Activated T-cell treated with anti-CD3 and anti-CD28 coated beads, Interleukin-2, amount 50 U/mL, for 48 hours (primary cell): ENCODE measurements at places on chromosomes 6 and 20.

- DNase-seq, result no peak
Observed at GRCh38 chr6:496649-497048, 105.1 kb downstream of the IRF4 start.

GRCh38 chr20:23206061-23206460 lies 119.9 kb upstream of the CD93 start:
- no peak for DNase-seq

GRCh38 chr6:114339706-114340105 lies 3.1 kb downstream of the HS3ST5 start:
- no peak for DNase-seq

DNA sequence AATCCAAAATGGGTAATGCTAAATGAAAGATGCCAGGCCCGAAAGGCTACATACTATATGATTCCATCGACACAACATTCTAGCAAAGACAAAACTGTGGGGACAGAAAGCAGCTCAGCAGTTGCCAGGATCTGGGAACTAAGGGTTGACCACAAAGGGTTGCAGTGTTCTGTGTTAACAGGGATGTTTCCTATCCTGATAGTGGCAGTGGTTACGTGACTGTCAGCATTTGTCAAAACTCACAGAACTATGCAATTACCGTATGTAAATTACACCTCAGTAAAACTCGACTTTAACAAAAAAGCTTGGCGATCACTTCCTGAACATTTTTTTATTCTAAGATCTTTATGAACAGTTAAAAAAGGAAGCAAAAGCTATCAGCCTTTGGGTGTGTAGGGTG lies 83.9 kb downstream of the BANF2 start:
- DNase-seq, result no peak

DNA sequence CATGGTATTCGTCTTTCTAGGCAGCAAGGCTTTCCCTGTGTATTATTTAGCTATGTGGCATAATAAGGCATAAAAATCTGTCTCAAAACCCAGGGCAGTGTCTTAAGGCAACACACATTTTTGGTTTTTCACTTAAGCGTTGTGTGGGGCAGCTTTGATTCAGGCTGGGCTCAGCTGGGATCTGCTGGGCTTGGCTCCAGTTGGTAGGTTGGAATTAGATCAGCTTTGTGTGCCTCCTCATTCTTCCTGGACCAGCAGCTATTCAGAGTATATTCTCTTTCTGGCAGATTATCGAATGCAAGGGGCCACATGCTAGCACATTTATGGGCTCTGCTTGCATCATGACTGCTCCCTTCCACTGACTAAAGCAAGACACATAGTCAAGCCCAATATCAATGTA lies 487.9 kb downstream of the RFPL4B start:
- DNase-seq, result no peak

DNA sequence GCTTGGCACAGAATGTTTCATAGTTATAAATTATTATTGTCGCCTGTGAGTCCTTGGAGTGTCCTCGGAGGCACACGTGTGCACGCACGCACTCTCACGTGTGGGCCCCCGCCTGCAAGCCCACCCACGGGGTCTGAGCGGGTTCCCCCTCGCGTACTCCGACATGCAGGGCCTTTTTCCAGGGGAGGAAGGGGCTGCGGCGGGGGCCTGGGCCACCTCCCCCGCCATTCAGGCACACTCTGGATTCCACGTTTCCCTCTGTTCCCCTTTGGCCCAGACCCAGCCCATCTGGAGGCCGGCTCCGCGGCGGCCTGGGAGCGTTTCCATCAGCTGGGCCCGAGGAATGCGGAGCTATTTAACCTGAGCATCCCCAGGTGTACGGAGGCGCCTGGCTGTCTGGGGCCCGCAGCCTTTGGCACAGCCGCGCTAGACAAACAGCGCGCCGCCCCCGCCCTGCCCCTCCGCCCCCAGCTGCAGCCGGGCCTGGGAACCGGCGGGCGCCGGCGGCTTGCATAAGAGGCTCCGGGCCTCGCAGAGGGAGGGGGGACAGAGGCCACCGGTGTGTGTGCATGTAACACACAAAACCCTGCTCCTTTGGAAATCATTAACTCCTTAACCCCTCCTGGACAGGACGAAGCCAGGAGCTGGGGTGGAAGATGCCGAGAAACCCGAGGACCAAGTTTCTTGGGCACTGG lies 3.3 kb downstream of the ID1 start:
- no peak for DNase-seq

GRCh38 chr6:47163536-47163935 lies 121.4 kb upstream of the ADGRF1 start:
- no peak for DNase-seq

DNA sequence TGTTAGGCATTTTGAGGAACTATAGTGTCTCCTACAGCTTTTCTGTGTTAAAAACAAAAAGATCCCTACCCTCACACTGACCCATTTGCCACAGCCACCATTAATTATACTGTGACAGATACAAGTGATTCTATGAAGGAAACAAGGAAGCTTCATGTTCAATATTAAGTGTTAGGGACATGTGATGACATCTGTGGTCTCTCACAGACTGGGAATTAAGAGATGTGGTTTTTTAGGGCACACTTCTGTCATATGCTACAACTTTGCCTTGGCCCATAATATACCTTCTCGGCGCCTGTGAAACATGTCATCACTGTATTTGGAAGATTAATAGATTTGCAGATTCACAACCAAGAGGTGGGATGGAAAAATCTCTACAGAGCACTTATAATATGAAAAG lies 102.9 kb upstream of the TCF21 start:
- DNase-seq, result no peak

DNA sequence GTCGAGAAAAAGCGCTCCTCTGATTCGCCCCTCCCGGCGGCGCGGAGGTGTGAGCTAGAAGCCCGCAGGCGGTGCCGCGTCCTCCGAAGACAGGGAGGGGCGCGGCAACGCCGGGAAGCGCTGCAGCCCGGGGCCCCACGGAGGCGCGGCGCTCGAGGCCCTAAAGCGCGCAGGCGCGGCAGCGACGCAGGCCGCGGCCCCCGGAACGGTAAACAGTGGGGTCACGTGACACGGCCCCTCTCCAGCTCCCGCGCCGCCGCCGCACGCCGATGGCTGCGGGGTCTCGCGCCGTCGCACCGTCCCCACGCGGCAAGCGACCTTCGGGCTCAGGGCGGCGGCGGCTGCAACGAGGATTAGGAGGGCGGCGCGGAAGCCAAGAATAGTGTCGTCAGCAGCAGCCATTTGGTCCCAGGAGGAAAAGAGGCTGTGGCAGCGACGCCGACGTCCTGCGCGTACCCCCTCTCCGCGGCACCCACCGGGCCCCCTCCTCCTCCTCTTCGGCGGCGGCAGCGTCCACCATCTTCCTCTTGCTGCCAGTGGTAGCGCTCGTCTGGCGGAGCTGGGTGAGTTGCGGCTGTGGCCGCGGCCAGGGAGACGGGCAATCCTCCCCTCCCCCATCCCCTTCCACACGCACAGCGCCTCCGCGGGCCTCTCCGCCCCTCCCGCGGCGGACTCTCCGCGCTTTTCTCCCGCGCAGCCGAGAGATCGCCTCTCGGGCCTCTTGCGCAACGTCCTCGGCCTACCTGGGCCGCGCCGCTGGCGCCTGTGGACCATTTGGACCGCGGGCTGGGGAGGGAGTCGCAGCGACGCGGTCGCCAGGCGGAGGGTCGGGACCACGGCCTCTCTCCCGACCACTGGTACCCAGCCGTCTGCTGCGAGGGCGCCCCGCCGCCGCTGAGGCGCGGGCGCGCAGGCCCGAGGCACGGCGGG lies at the start of gene PHF3:
Gene PHF3 (plus strand): TSS at position 215 of the 930 bp plus-strand sequence. CDS start 10,750 bp downstream, outside the sequence.
- DNase-seq, result peak; percentile 92

- no peak for DNase-seq
Observed at GRCh38 chr20:23407781-23408464, 13.4 kb downstream of the NAPB start.

DNA sequence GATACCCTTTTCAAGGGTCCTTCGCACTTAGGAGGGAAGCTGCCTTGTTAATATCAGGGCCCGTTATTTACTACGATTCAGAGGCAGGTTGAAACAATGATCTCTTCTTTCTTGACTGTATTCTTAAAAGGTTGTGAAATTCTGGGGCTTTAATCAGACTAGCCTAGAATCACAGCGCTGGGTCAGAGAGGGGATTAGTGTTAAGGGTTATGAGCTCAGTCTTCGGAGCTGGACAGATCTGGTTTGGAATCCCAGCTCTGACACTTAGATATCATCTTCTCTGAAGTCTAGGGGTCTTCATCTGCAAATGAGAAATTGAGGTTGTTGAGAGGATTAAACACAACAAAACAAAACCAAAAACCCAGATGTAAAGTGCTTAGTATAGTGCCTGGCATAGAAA lies 77.4 kb downstream of the CD83 start:
- no peak for DNase-seq

GRCh38 chr6:120357447-120357846 lies 976.8 kb downstream of the TBC1D32 start:
- DNase-seq, result no peak

DNA sequence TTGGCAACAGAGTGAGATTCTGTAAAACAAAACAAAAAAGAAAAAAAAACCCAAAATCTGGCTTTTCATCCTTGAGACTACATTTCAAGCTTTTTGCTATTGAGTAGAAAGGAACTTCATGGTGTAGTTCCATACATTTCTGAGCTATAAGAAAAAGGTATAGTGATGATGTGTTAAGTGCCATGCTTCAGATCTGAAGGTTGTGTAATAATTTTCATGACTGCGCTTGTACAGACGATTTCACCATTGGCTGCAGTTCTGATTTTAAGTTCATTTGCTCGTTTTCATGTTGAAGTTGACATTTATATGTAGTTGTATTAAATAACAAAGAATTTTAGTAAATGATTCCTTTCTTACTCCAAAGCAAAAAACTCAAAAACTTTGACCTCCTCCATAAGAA lies 247.6 kb downstream of the ARID1B start:
- DNase-seq, result no peak

- no peak for DNase-seq
Observed at GRCh38 chr20:60950561-60950960, 301.5 kb upstream of the CDH4 start.

- no peak for DNase-seq
Observed at GRCh38 chr20:60960500-60960899, 291.6 kb upstream of the CDH4 start.

DNA sequence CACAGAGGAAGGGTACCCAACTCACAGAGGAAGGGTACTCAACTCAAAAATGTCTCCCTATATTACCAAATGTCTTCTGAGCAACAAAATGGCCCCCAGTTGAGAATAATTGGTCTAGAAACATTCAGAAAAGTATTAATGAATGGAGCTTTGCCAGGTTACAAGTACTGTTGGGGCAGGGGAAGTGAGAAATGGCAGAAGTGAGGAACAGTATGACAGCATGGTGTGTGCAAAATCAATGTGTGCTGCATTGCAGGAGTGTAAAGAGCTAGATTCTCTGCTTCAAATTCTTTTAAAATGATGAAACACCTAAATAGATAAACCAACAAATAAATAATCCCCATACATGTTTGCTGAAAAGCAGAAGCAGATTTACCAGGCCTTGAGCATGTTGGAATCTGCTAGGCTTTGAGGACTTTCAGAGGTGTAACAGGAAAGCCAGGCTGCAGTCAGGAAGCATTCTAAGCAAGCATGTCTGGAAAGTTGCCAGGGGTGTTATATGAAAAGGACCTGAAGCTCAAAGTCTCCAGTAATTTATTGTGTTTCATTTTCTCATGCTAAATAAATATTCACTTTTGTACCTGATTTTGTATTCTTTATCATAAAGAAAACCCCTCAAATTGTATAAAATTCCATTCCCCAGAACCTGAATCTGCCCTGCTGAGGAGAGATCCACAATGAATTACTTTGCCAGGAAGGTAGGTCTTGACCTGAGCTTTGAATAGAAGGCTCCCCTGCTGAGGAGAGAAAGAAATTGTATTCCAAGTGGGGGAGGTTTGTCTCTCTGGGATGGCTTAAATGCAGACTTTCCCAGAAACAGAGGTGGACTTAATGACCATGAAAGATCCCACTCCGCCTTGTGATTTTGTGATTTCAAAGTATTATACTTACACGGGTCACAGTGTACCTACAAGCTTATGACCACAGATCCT lies 265.0 kb upstream of the MARCKS start:
- DNase-seq, result no peak

DNA sequence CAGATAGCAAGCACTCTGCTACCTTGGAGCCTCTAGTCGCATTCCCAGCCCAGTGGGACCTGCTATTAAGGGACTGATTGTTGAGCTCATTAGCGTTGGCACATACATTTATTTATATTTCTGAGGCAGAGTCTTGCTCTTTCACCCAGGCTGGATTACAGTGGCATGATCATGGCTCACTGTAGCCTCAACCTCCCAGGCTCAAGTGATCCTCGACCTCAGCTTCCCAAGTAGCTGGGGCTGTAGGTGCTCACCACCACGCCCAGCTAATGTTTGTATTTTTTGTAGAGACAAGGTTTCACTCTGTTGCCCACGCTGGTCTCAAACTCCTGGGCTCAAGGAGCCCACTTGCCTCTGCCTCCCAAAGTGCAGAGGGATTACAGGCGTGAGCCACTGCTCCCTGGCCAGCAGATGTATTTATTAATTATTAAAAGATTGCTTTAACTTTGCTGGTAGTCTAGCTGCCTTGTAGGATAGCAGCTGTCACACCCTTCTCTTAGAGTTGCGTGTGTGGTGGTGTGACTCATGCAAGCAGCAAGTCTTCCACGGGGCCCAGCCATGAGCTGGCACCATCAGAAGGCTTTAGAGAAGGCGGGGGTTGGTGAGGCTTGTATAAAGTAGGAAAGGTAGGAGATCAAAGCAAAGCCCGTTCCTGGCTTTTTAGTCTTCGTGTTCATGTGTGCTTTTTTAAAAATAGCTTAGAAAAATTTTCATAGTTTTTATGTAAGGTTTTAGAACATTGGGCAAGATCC lies 16.5 kb downstream of the ACTR5 start:
- peak; percentile 68 for DNase-seq

DNA sequence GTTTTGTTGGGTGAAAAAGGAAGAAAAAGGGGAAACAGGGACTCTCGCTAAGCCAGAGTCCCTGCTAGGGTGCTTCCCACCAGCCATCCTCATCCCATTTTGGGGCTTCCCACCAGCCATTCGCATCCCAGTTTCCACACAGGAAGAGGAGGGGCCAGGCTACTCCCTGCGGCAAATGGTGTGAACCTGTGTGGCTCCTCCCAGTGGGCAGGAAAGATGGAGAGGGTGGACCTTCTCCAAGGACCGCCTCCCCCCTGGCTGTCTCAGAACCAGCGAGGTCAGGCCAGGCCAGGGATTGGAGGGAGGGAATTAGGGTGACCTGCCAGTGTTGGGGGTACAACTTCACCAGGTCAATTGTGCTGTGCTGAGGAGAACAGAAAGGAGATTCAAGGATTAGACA lies 326.9 kb downstream of the PACRG start:
- no peak for DNase-seq

GRCh38 chr6:168704678-168705077 lies 263.7 kb downstream of the SMOC2 start:
- DNase-seq, result no peak

- no peak for DNase-seq
Observed at GRCh38 chr20:17643531-17644188, 38.4 kb downstream of the RRBP1 start.
